ENCODE measurements at places on chromosomes 2 and 18.

- no peak for DNase-seq
Measured at GRCh38 chr18:74524097-74524496, 10.2 kb upstream of the CNDP1 start.

DNA sequence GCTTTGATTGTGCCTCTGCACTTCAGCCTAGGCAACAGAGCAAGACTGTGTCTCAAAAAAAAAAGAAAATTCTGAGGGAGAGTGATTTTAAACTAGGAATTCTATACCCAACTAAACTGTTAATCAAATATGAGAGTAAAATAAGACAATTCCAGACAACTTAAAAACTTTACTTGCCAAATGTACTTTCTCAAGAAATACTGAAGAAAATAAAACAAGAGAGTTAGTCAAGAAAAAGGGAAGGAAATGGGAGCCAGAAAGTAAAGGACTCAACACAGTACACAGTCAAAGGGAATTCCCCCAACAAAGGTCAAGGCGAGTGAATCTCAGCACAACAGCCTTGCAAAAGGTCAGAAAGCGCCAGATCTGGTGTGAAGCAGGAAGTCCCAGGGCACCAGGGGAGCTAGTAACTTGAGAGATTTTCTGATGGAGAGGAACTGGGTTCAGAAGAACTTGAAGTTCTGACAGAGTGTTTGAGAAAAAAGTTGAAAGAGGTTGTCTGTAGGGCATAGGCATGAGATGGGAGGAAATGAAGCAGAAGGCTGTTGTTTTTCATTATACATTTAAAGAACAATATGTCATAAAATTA, 22.6 kb upstream of the TBC1D8 start:
- no peak for DNase-seq

DNA sequence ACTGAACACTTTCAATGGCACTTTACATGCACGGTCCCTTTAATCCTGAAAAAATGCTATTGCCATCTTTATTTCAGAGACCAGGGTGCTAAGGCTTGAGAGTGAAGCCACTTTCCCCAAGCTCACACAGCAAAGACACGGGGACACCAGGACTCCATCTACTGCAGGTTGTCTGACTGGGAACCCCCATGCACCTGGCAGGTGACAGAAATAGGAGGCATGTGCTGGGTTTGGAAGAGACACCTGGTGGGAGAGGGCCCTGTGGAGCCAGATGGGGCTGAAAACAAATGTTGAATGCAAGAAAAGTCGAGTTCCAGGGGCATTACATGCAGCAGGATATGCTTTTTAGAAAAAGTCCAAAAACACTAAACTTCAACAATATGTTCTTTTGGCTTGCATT, 5.2 kb upstream of the EHD3 start:
- no peak for DNase-seq

GRCh38 chr18:5891184-5891853, 4.0 kb downstream of the TMEM200C start:
- DNase-seq, result no peak

DNA sequence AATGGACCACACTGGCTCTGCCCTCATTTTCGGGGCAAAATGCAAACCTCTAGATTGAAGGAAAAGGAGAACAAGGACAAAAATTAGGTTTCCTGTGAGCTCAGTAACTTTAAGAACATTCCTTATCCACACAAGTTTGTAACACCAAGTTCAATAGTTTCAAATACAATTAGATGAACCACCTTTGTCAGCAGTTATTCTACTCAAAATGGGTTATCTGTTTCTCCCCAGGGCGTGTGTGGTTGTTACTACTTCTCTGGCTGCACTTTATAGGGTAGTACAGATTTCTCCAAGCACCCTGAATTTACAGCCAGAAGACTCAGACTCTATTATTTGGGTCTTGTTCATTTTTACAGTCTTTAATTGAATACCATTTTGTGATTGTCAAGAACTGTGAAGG, 45.0 kb upstream of the TANK start:
- DNase-seq, result no peak

- DNase-seq, result no peak
Measured at GRCh38 chr18:13620818-13621445, 105.4 kb downstream of the FAM210A start.

GRCh38 chr2:174117951-174118930, 130.1 kb downstream of the OLA1 start:
- DNase-seq, result no peak

DNA sequence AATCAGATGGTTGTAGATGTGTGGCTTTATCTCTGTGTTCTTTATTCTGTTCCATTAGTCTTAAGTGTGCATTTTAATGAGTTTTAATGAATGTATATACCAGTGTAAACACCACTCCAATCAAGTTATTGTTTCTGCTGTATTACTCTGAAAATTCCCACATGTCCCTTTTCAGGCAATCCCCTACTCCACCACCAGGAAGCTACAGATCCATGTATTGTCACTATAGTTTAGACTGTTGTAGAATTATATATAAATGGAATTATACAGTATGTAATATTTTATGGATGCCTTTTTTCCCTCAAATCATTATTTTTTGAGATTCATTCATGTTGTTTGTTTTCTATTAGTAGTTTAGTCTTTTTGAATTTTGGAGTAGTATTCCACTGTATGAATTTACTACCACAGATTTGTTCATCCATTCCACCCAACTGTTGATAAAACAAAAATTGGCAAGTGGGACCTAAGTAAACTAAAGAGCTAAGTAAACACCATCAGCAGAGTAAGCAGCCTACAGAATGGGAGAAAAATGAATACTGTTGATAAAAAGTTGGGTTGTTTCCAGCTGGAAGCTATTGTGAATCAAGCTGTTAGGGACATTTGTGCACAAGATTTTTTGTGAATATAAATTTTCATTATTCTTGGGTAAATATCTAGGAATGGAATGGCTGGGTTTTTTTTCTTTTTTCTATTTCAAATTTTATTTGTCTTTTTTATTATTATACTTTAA, 262.0 kb downstream of the CAMKMT start:
- no peak for DNase-seq

All from stimulated activated CD8-positive, alpha-beta memory T cell treated with anti-CD3 and anti-CD28 coated beads, Interleukin-4, amount 100 ng/mL, for 1 hour (primary cell).